ENCODE measurements at places on chromosomes 6 and 20. TPM values are rescaled to one million over a fixed set of nuclear protein-coding genes. Genes with fewer than 3 reads are reported as not detected.

GRCh38 chr6:143234734-143235133 lies 174.0 kb downstream of the AIG1 start:
- no peak for DNase-seq

DNA sequence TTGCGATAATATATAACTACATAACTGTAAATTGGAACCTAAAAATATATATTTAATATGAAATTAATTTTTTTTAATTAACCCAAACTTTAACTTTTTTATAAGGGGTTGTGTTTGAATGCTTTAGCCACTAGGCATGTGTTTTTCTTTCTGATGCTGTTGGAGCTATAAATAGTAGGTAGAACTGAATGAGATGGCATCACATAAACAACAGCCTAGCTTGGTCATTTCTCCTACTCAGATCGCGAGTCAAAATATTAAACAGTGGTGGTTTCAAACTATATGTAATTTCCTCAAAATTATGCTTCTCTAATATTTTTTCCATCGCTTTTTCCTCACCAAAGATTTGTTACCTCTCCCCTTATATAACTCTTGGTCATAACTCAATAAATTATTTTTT lies 243.2 kb downstream of the ARID1B start:
- peak; percentile 43 for DNase-seq

Gene SMLR1
- polyA plus RNA-seq = not detected

- DNase-seq = peak; percentile 96
Observed at GRCh38 chr6:1311400-1312202, at the start of gene FOXQ1. Gene FOXQ1 (plus strand): TSS chr6:1312098. CDS start chr6:1312705, 607 bp downstream.

Gene FRK
- polyA plus RNA-seq = 1.0 TPM

Gene SNAP91
- 0.68 TPM for polyA plus RNA-seq

- no peak for DNase-seq
Observed at GRCh38 chr6:17299750-17300149, 18.6 kb downstream of the RBM24 start.

GRCh38 chr6:99789767-99790166 lies 183.1 kb downstream of the PRDM13 start:
- DNase-seq = no peak

GRCh38 chr6:107272246-107272645 lies 156.9 kb upstream of the BEND3 start:
- no peak for DNase-seq

DNA sequence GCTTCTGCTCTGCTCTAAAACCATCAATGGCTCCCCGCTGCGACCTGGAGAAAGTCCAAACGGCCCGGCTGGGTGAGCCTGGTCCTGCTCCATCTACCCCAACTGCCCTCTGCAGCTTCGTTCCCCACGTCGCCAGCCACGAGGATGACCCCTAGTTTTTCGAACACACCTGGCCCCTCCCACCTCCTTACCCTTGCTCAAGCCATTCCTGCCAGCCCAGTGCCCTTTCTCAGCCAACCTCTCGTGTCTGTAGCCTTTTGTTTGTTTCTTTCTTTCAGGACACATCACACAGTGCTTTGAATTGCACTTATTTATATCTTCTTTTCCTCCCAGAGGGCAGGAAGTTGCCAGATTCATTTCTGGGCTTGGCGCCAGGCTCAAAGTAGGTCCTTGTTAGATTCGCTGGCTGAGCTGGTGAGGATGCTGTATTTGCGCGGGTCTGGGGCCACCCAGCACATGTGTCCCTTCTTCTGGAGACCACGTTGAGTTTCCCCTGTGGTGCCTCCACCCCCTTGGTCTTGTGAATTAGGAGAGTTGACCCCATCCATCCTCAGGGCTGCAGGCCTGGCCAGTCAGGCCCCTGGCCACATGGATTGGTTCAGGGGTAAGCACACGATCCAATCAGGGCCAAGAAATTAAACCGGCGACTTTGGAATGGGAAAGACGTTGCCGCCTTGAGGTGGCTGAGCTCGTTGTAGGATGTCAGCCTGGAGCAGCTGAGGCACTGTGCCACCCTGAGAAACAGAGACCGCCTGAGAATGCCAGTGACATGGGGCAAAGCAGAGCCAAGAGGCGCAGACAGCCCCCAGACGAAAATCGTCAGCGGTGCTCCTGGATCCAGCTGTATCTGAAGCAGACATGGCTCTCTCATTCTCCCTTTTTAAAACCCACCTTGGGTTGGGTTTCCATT lies 156.0 kb downstream of the CEBPB start:
- DNase-seq = peak; percentile 90

Gene NOX3
- not detected for polyA plus RNA-seq
